ENCODE measurements at places on chromosomes 1 and 21. TPM values are rescaled to one million over a fixed set of nuclear protein-coding genes. Genes with fewer than 3 reads are reported as not detected.

Gene CFAP141
- total RNA-seq: not detected

Gene ID3
- 124 TPM for total RNA-seq

Gene KCNN3
- total RNA-seq: 5.0 TPM

Gene PLPPR4
- 0.20 TPM for total RNA-seq

Gene PLA2G4A
- total RNA-seq: 0.66 TPM

Gene EEIG2
- total RNA-seq: 0.41 TPM

Gene BMP8B
- total RNA-seq: not detected

Gene RORC
- 61.3 TPM for total RNA-seq

Gene CAPN8
- 0.85 TPM for total RNA-seq

Gene TNFRSF25
- total RNA-seq: 3.8 TPM

GRCh38 chr1:180153032-180153431, 1.6 kb upstream of the QSOX1 start:
- peaks cover 29% of the 10 kb centered on the region for H3K4me1 ChIP-seq
- no peaks in the 10 kb centered on the region for H3K36me3 ChIP-seq
- no peak overlapping the region for H3K27ac ChIP-seq
- DNase-seq: no peak
- H3K4me3 ChIP-seq: no peak overlapping the region
- no peaks in the 10 kb centered on the region for H3K27me3 ChIP-seq

- no peaks in the 10 kb centered on the region for H3K36me3 ChIP-seq
- H3K27me3 ChIP-seq: no peaks in the 10 kb centered on the region
- H3K4me1 ChIP-seq: peaks cover 8% of the 10 kb centered on the region
- H3K27ac ChIP-seq: peak overlapping the region; percentile 59
- DNase-seq: peak; percentile 12
Measured at GRCh38 chr1:21573971-21574465, 64.8 kb downstream of the ALPL start.

DNA sequence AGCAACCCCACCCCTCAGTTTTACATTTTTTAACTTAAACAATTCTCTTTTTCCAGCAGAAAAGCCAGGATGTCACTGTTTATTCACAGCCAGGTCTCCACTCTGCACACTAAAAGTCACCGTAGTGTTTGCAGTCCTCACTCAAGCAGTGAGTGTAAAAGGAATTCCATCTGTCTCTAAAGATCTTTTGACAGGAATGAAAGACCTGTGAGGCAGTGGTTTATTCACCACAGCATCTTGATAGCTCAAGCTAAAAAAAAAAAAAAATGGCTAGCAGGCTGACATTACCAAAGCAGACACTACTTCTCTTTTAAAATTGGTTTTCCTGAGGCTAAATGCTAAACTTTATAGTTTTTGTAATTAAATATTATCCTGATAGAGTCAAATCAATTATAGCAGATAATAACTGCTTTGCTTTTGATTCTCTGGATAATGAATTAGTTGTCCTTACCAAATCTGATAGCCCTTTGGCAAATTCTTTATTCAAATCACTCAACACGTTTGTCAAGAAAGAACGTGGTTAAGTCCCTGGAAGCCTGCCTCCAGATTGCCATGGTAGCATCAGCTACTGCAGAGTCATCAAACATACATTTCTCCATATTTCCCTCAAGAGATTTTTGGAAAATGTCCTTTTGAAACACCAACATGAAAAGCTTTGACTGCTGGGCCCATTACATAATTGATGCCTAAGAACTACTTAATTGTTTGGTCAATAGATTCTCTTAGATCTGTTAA, 22.2 kb upstream of the SLC5A9 start:
- no peak overlapping the region for H3K4me3 ChIP-seq
- H3K27me3 ChIP-seq: no peaks in the 10 kb centered on the region
- no peak overlapping the region for H3K27ac ChIP-seq
- no peak for DNase-seq
- no peaks in the 10 kb centered on the region for H3K36me3 ChIP-seq
- H3K4me1 ChIP-seq: no peaks in the 10 kb centered on the region

DNA sequence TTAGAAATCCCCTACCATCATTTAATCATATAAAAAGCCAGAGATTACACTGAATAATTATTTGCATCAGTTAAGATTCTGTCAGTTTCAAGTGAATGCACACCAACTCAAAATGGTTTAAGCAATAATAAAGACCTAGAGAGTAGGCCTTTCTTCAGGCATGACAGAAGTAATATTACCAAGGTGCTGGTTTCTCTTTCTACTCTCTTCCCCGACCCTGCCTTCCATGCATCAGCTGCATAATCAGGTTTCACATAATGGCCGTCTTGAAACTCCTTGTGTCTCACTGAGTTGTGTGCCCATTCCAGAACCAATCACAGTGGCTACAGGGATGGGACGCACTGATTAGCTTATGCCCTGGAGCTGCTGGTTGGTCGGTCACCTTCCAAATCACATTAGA, 103.5 kb upstream of the SERTAD4 start:
- no peaks in the 10 kb centered on the region for H3K27me3 ChIP-seq
- no peak for DNase-seq
- H3K4me1 ChIP-seq: no peaks in the 10 kb centered on the region
- H3K36me3 ChIP-seq: no peaks in the 10 kb centered on the region

DNA sequence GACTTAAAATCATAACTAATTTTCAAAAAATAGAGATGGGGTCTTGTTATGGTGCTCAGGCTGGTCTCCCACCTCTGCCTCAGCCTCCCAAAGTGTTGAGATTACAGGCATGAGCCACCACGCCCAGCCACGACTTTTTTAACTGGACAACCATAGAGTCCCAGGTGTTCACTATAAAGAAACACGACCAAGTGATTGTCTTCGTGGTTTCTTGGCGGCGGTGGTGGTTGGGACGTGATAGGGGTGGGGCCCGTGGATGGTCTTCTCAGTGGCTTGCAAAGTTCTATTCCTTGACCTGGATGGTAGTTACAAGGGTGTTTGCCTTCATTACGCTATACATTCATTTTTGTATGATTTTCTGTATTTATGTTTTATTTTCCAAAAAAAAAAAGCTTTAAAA, 34.6 kb upstream of the COX20 start:
- no peak overlapping the region for H3K27ac ChIP-seq
- no peaks in the 10 kb centered on the region for H3K36me3 ChIP-seq
- DNase-seq: no peak
- no peaks in the 10 kb centered on the region for H3K27me3 ChIP-seq
- H3K4me3 ChIP-seq: no peak overlapping the region
- no peaks in the 10 kb centered on the region for H3K4me1 ChIP-seq

DNA sequence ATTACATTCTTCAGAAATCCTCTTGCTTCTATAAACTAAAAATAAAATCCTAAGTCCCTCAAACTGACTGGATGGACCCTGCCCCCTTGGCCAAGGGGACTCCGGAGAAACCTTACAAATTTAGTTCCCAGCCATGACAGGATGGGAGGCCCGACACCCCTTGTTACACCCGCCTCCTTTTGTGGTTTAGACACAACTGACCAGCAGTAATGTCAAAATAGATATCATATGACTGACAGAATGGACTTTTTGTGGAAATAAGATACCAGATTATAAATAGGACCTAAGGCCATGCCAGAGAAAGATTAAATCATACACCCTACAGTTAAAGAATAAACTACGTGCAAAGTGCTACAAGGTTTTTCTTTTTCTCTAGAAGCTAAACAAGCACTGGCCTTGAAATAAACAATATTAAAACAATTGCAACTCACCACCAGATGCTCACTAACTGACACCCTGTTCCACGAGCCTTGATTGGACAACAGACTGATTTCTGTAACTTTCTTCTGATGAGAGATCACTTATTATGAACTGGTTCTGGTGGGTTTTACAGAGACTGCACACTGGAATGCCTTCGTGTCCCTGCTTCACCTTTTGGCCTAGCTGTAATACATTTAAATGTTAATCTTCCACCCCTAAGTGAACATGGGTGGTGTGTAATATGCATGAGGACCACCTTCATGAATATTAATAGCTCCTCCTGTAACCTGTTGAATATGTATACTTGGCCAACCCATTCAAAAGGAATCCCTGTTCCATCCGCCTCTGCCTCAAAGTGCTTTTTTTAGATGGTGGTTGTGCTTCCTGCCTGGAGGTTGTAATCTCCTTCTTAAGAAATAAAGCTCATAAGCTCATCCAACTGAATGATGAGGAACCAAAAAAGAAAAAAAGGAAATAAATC, 99.6 kb downstream of the ODF2L start:
- H3K27me3 ChIP-seq: no peaks in the 10 kb centered on the region
- peak overlapping the region; percentile 80 for H3K27ac ChIP-seq
- H3K4me1 ChIP-seq: peaks cover 12% of the 10 kb centered on the region
- no peaks in the 10 kb centered on the region for H3K36me3 ChIP-seq
- DNase-seq: no peak

DNA sequence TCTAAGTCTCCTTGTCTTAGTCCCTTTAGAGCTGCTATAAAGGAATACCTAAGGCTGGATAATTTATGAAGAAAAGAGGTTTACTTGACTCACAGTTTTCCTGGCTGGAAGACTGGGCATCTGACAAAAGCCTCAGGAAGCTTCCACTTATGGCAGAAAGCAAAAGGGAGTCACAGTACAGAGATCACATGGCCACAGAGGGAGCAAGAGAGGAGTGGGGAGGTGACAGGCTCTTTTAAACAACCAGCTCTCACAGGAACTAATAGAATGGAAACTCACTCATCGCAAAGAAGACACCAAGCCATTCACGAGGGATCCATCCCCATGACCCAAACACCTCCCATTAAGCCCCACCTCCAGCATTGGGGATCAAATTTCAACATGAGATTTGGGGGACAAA, 68.8 kb downstream of the DDAH1 start:
- H3K4me3 ChIP-seq: no peak overlapping the region
- H3K36me3 ChIP-seq: no peaks in the 10 kb centered on the region
- no peak for DNase-seq
- no peaks in the 10 kb centered on the region for H3K27me3 ChIP-seq
- H3K4me1 ChIP-seq: no peaks in the 10 kb centered on the region
- H3K27ac ChIP-seq: no peak overlapping the region

GRCh38 chr1:55575571-55576279, 360.6 kb upstream of the USP24 start:
- H3K4me1 ChIP-seq: peaks cover 8% of the 10 kb centered on the region
- no peak overlapping the region for H3K27ac ChIP-seq
- no peaks in the 10 kb centered on the region for H3K36me3 ChIP-seq
- DNase-seq: peak; percentile 48
- no peak overlapping the region for H3K4me3 ChIP-seq

DNA sequence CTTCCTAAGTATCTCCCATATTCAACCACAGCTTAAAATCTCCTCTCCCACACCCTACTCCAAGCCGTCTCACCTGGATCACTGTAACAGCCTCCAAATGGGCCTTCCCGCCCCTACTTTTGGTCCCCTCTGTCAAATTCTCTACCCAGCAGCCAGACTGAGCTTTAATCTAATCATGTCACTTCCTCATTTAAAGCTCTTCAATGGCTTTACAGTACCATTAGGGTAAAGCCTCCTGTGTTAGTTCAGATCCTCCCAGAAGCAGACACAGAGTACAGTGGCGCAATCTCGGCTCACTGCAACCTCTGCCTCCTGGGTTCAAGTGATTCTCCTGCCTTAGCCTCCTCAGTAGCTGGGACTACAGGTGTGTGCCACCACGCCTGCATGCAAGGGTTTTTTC, 46.8 kb upstream of the PSEN2 start:
- H3K4me1 ChIP-seq: peaks cover 25% of the 10 kb centered on the region
- H3K27me3 ChIP-seq: no peaks in the 10 kb centered on the region

GRCh38 chr21:46060596-46061061, 37.3 kb upstream of the COL6A2 start:
- H3K27me3 ChIP-seq: peaks cover 32% of the 10 kb centered on the region
- H3K4me3 ChIP-seq: no peak overlapping the region
- no peaks in the 10 kb centered on the region for H3K36me3 ChIP-seq
- no peaks in the 10 kb centered on the region for H3K4me1 ChIP-seq
- peak; percentile 63 for DNase-seq

GRCh38 chr1:5351366-5351765, 640.9 kb downstream of the NPHP4 start:
- no peaks in the 10 kb centered on the region for H3K36me3 ChIP-seq
- DNase-seq: no peak
- H3K4me1 ChIP-seq: no peaks in the 10 kb centered on the region

Measured in gastrocnemius medialis (tissue), 4 donors.